ENCODE measurements at places on chromosomes 4 and X.

GRCh38 chrX:1536712-1537030 lies 314 bp downstream of the P2RY8 start:
- no peak for DNase-seq

- DNase-seq: no peak
These were observed 15.0 kb downstream of the RPS4X start for GRCh38 chrX:72262077-72262476.

DNA sequence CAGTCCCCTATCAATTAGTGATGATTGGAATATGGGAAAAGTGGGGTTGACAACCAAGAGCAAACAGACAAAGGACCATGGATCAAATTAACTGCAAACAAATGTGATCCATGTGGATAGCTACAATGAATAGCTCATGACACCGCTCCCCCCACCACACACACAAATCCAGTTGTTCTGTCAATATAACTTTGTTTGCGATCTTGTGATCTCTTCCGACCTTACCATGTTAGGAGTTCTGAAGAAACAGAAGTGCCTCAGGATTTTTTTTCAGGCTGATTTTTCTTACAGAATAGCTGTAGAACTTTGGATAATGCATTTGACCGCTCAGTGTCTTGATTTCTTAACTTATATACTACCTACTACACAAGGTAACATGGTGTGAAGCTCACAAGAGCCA lies 116.6 kb downstream of the SH2D1A start:
- DNase-seq: no peak

DNA sequence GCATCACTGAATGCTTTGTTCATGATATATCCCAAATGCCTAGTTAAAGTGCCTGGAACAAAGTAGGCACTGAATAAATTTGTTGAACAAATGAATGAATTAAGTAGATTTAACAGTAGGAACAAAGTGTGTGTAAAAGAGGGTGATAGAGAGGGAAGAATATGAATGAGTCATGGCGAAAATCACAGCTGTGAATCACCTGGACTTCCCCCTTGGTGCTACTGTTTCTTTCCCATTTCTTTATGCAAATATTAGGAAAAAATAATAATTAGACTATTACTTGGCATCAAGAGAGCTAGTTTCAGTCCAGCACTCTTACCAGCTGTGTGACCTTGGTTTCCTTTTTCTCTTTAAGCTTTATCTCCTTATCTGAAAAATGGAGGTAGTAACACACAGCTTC lies 9.2 kb downstream of the SPIN3 start:
- no peak for DNase-seq

DNA sequence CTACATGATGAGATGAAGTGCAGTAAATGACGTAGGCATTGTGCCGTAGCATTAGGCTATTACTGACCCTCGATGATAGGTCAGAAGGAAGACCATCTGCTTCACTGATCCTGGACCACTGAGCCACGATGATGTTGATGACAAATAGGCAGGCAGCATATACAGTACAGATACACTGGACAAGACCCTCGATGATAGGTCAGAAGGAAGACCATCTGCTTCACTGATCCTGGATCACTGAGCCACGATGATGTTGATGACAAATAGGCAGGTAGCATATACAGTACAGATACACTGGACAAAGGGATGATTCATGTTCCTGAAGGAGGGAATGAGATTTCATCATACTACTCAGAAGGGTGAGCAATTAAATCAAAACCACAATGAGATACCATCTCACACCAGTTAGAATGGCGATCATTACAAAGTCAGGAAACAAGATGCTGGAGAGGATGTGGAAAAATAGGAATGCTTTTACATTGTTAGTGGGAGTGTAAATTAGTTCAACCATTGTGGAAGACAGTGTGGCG lies 50.9 kb downstream of the BEND4 start:
- DNase-seq: no peak

- DNase-seq: no peak
These were observed 273.9 kb downstream of the BCOR start for GRCh38 chrX:39823854-39824253.

GRCh38 chr4:15753786-15754185 lies 24.3 kb upstream of the CD38 start:
- DNase-seq: no peak

DNA sequence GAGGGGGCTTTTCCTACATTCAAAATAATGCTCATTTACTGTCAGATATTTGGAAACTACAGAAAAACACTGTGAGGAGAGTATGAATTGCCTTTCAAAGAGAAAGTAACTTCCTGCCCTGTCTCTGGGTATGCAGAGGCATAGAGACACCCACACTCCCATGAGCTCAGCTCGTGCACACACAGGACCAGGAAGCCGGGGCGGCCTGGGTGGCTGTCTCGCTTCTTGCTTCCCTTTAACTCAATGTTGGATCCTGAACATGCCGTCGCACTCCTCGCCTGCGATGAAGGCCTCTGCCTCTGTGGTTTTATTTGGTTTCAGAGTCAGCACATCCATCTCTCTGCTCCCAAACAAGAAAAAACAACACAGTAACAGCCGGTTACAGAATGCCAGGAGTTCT lies 40.1 kb upstream of the GPR78 start:
- no peak for DNase-seq

DNA sequence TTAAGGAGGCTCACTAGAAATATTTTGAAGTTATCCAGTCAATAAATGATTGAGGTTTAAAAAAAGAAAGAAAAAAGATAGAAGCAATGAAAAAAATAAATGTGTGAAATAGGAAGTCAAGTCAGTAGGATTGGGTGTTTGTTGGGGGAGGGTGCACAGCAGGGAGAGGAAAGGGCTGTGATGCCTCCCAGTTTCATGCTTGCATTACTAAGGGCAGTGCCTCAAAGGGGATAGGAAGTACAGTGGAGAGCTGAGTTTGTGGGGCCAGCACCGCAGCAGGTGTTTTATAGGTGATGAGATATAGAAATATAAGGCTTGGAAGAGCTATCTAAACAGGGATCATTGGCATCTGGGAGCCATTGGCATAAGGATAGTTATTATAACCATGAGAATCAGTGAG lies 919.2 kb downstream of the STIM2 start:
- DNase-seq: no peak

DNA sequence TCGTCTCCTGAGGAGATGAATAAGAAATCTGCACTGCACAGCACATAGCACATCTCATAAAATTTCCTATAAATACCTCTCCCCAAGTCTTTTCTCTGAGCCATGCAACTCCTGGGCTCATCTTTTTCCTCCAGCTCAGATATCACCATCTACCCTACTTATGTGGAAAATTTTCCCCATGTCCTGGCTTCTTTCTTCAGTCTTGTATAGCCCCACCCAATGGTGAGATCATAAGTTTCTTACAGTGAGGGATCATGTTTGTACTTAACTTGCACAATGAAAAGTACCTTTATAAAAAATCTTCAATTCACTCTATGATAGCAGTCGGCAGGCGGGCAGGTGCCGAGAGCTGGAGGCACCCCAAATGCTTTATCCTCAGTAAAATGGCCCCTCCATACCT lies 198.6 kb upstream of the S100G start:
- DNase-seq: no peak

DNA sequence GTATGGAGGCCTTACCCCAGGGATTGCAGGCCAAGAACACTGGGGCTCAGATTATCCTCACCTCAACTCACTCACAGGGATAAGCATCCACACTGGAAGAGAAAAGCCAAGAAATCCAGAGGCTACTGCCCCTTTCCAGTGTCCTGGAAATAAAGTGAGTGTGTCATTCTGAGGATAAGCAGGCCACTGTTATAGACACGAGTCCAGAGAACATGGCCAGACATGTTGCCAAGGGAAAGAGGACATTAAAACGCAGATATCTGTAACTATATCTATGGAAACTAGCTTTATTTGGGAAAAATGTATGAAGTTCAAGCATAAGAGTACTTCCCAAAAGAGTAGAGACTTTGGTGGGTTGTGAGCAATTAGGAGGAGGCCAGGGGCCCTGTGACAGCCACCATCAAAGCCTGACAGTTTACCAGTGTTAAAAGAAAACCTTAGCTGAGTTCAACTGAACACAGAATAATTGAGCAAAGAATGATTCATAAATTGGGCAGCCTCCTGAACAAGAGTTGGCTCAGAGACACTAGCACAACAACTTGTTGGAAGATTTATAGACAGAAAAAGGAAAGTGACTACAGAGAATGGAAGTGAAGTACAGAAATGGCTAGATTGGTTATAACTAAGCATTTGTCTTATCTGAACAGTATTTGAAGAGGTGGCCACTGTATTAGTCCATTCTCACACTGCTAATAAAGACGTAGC lies 1222.2 kb downstream of the STIM2 start:
- DNase-seq: no peak
